ENCODE measurements at places on chromosomes 12 and 14.
A peak's percentile ranks its signal among the peaks of the same experiment; 100 is the strongest.

DNA sequence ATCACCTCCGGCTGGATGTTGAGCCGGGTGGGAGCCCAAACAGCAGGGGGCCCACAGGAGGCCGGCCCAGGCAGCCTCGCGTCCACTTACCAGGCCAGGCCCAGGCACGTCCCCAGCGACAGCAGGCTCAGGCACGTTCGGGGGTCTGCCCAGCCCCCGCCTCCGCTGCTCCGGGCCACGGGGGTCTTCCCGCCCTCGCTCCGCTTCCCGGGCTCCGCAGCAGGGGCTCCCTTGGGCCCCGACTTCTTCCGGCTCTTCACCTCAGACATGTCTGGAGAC, 216 bp downstream of the IKBIP start:
- peak; percentile 83 for DNase-seq

DNA sequence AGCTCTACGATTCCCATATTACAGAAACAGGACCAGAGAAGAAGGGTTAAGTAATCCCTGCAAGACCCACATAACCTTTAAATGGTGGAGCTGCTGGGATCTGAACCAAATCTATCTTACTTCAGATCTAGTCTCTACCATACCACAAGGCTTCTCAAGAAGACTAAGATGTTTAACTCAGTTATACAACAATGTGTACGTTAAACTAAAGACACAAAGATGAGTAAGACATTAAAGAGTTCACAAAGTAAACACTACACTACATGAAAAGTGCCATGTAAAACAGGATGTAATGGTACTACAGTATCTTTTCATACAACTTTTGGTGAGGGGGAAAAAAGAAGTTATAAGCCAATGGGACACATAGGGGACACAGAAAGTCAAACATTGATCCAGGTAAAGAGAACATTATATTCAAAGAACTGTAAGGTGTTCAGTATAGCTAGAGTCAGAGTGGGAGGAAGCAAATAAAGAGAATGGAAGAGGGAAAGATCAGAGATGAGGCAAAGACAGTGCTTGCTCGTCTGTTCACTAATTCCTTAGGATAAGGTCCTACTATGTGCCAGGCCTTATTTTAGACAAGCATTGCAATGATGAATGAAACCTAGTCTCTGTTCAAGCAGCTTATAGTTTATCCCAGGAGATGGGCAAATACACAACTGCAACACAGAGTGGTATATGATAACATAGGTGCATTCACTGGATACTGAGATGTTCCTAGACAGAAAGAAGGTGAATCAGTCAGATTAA, 7.7 kb downstream of the TMED10 start:
- no peak for DNase-seq

DNA sequence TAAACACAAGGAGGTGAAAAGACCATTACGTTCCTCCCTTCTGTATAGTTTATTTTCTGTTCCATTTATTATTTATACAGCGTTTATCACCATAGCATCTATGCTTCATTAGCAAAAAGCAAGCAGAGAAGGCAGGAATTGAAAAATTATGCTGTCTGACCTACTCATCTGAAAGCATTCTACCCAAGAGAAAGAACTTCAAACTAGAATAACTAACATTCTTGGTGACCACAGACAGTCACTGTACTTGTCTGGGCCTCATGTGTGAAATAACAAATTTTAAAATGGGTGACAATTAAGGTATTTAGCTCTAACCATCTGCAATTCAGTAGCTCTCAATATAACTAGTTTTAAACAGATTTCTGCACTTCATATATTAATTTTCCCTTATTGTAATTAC, 29.3 kb upstream of the PDE3A start:
- no peak for DNase-seq

- DNase-seq = no peak
Observed at GRCh38 chr12:54059668-54060067, 6.0 kb downstream of the HOXC4 start.

GRCh38 chr14:92794547-92794941, 439 bp downstream of the GOLGA5 start:
- DNase-seq = no peak

- DNase-seq = no peak
Observed at GRCh38 chr14:76727901-76728300, 33.4 kb upstream of the VASH1 start.

DNA sequence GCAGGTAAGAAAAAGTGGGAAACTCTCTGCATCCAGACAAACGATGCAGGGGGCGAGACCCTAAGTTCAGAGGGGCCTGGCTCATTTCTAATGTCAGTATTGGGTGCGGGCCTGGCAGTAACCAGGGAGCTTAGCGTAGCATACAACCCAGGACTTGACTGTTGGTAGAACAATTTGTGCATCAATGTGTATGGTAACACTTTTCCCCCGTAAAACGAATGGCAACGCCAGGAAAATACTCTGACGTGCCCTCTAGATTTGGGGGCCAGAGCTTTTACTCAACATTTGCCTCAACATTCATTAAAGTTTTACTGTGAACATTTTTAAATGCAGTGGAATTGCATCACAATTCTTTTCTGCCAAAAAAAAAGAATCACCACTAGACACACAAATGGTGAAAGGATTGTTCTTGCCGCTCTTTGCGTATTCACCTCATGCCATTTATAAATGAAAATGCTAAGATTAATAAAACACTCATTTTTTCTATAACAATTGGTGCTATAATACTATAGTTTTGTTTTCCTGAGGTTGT, 867 bp downstream of the RHOJ start:
- DNase-seq = no peak

DNA sequence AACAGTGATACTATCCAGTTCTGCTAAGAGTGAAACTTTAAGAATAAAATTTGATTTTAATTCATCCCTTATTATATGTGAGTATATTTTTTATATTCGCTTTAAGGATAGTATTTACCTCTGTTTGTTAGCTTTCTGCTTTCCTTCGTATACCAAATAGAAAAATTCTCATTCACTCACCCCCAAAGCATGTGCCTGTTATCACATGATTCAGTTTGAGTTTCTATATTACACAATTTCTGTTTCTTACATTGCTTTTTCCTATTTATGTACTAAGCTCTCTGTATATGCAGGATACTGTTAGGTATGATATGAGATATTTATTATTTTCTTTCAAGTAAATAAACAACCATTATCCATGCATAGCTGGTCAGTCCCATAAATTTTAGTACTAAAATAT, 275.2 kb downstream of the FBXL14 start:
- no peak for DNase-seq

DNA sequence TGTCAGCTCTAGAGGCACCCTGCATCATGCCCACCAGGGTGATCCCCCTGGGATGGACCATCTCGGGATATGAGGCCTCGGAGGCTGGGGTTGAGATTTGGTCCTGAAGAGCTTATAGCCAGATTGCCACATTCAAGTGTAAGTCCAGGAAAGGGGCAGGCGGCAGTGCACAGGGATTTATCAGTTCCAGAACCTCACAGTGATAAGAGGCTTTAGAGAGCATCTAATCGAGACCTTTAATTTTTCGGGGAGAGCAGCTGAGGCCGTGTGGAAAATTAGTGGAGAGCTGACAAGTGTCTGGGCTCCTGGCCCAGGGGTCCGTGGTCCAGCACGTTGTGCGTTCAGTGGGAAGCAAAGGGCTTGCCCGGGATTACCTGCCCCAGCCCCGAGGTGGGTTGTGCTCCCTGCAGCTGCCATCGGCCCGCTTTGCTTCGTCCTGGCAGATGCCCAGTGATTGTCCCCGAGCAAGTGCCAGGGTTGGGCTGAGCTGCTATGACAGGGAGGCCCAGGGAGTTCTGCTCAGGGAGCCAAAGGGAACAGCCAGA, 52.1 kb downstream of the C14orf132 start:
- no peak for DNase-seq

- no peak for DNase-seq
Observed at GRCh38 chr14:86766469-86766868, 1226.5 kb downstream of the GALC start.

DNA sequence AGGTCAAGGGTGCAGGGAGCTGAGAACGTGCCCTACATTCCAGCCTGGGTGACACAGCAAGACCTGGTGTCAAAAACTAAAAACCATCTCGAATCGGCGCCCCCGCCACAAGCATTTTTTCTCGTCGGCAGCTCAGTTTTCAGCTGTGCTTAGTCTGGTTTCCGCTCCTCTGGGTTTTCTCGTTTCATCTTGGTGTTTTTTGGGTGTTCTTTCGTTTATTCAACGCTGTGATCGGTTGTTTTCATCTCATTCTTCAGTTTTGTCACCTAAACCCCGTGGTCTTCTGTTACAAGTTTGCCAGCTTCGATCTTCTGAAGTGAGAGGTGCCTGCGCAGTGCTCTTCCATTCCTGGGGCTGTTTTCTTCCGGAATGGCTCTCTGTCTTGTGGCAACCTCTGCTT, 41.4 kb downstream of the NOC4L start:
- DNase-seq = no peak

- no peak for DNase-seq
Observed at GRCh38 chr14:53019406-53019805, 68.6 kb upstream of the FERMT2 start.

- peak; percentile 52 for DNase-seq
Observed at GRCh38 chr12:115794659-115795081, 482.8 kb downstream of the MED13L start.

DNA sequence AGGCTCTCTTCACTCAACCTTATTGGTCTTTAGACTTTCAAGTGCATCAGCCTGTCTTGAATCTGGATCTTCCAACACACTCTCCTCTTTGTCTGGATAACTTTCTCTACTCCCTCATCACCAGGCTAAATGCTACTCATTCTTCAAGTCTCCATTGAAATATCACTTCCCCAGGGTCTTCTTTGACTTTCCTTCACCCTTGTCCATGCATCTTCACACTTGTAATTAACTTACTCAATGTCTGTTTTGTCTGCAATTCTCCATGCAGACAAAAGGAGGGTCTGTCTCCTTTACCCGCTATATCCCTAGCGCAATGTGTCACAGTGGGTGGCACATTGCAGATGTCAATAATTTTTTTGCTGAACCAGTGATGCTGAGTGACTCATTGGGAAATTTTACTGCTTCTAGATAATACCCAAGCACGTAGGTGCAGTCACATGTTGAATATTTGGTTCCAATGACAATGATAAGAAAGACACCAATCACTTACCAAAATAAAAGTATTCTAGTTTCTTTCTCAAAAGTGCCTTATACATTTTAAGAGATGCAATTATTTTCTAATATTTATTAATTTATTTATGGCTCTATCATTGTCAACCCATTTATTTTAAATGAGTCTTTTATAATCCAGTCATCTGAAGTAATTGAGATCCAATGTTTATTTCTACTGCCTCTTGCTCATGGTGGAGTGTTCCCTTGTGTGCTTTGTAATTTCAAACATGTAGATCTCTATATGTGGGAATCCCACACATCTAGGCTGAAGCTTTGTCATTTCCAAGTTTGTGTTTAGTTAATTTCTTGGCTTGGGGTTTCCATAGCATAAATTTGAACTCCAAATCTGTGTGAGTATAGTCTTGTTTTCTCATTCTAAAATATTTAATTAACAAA, 21.7 kb upstream of the RFC5 start:
- no peak for DNase-seq

DNA sequence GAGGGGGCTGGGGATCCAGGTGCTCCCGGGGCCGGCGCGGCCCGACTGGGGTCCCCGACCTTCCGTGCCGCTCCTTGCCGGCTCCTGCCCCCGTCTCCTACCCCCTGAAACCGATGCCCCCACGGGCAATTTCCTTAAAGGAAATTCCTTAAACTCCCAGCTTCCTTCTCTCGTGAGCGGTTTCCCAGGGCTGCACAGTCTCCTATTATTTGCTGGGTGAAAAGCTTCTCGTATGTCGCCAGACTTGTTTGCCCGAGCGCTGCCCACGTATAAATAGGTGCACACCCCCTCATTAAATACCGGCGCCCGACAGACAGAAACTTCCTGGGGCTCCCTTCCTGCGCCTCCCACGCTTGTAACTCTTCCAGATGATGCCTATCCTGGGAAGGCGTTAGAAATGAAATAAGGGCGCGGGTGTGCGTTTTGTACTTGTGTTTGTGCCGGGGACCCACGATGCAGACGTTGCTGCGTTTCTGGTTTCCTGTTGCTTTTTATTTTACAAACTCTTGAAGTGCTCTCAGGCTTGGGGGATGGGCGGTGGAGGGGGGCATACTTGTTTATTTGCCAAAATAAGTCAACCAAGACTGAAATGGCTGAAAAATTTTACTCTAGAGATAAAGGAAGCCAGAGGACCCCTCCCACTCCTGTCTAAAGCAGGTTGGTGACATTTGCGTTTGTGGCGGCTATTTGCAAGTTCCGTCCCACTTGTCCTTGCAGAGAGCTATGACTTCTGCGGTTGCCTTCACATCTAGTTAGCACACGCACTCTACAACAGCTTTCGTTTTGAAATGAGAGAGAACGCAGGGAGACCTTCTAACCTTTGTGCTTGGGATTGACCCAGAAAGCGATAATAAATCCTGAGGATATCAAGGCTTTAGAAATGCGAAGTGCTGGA, 1.0 kb downstream of the HIP1R start:
- DNase-seq = no peak

- DNase-seq = no peak
Observed at GRCh38 chr12:94170690-94171594, 22.6 kb downstream of the PLXNC1 start.

DNA sequence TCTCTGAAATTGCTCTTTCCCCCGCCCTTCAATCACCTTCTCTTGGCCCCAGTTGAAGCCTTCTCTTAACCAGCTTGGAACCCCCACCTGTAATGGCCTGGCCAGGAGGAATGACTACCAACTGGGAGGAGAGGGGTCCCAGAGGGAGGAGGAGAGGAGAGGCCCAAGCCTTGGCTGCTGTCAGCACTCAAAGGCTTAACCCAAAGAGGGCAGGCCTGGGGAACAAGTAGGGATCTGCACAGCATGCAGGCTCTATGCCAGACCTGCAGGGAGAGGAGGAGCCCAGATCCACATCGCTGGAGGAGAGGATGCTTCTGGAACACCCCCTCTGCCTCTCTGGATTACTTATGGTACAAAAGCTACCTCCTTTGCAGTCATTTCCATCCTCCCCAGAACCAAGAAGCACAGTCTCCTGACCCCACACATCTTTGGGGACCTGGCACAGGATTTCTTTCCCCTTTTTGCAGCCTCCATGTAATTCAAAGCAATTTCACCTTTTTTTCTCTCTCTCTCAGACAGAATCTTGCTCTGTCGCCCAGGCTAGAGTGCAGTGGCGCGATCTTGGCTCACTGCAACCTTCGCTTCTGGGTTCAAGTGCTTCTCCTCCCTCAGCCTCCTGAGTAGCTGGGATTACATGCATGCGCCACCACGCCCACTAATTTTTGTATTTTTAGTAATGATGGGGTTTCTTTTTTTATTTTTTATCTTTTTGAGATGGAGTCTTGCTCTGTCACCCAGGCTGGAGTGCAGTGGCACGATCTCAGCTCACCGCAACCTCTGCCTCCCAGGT, 6.2 kb downstream of the RARG start:
- no peak for DNase-seq

DNA sequence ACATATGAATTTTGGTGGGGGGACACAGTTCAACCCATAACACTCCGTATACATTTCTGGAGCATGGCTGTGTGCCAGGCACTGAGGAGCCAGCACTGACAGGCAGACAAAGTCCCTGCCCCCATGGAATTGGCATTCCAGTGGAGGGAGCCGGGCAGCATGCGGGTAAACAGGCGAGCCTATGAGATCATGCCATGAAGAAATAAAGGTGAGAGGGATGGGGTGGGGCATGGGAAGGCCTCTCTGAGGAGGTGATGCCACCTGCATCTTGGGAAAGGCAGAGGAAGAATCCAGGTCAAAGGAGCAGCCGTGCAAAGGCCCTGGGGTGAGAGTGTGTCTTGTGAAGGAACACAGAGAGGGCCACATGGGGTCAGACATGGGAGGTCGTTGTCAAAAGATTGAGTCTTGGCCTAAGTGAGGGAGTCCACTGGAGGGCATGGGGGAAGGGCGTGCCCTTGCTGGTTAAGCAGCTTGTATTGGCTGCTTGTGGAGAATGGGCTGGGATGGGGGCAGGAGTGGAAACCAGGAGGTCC, 3.6 kb downstream of the OTUB2 start:
- DNase-seq = no peak

Measured in A549 (cell line).